ENCODE measurements at places on chromosomes 6 and 20.

- no peak for DNase-seq
These were observed 34.8 kb upstream of the ZFP64 start for GRCh38 chr20:52226370-52226769.

DNA sequence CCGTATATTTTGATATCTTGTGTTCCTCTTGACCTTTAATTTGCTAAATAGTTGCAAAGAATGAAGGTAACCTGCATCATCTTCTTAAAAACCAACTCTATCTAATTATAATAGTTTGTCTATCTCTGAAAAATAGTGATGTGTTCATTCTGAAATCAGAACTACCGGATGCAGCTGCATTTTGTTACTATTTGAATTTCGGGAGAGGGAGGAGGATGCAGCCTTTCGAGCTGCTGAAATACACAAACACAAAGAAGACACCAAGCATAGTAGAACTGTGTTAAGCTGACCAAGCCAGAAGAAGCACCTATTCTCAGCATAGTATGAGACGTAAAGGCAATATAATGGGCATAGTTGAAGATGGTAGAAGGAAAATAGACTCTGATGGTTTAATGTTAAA is 33.1 kb downstream of the PTPN1 start:
- no peak for DNase-seq

DNA sequence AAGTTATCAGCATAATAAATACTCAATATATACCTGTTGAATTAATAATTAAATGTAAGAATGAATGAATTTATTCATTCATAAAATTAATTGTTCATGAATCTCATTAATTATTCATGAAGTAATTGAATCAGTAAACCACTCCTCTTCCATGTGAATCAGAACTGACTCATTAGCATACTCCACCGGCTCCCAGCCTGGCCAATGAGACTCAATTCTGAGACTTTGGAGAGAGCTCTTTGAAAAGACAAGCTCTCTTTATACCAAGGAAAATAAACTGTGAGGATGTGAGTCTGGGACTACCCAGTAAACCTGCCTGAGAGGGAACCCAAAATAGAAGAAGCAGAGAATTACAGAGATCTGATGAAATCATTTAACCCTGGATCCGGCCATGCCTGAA is 8.4 kb upstream of the SLC2A10 start:
- DNase-seq: no peak

DNA sequence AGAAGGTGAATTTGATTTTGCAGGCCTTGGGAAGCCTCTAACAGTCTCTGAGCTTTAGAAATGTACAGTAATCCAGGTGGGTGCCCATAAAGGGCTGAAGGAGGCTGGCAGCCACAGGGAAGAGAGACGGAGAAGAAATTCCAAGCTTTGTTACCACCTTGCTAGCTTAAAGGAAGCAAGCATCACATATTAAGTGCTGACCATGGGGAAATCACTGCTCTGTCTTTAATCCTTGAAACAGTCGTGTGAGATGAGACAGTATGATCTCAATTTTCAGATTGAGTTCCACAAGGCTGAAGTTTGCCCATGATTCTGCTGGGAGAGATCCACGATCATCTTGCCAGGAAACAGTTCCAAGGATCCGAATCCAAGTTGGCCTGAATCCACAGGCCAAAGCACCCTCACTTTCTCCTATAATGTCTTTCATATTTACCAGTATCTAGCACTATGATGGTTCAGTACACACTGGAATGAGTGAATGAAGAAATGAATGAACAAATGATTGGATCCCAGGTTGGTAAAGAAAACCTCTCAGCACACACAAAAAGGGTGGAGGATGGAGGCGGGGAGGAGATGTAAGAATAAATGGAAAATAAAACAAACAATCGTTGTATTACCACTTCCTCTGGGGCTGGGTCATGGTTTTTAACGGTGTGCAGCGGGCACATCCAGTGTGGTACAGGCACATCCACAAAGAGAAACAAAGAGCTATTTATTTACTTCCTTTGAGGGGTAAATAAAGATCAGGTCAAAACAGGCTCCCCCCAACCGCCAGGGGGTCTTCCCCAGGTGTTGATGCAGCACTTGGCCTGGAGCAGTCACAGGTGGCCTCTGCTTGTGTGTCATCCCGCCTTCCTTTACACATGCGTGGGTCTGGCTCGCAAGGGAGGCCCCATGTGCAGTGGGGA is 28.2 kb upstream of the TAF8 start:
- no peak for DNase-seq

- DNase-seq: no peak
These were observed 143.7 kb downstream of the PDE10A start for GRCh38 chr6:165519316-165519715.

DNA sequence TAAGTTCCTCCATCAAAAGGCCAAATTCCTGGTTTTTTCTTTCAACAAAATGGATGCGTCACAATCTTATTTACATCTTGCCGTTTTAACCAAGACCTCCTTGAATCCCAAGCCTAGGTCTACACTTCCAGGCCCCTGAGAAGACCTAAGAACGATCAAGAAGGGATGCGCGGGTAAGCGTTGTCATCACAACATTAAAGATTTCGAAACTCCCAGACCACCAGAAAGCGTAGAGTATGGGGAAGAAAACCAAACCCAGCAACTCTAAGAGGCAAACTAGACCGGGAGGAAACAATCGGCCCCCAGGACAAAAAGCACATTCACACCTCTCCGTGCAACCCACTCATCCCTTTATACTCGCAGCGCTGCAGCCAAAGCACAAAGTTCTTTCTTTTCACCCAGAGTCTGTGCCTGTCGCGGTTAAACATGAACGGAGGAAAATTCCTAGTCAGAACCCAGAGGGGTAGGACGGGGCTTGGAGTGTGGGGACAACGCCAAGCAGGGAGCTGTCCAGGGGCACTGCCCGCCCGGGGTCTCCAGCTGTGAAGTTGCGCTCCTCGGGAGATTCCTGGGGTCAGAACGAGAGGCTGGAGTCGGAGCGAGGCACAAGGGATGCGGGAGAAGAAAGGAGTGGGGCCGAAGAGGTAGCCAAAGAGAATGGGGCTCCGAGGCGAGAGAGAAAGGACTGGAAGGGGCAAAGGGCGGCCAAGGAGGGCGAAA is 725 bp downstream of the OSER1 start:
- DNase-seq: no peak

DNA sequence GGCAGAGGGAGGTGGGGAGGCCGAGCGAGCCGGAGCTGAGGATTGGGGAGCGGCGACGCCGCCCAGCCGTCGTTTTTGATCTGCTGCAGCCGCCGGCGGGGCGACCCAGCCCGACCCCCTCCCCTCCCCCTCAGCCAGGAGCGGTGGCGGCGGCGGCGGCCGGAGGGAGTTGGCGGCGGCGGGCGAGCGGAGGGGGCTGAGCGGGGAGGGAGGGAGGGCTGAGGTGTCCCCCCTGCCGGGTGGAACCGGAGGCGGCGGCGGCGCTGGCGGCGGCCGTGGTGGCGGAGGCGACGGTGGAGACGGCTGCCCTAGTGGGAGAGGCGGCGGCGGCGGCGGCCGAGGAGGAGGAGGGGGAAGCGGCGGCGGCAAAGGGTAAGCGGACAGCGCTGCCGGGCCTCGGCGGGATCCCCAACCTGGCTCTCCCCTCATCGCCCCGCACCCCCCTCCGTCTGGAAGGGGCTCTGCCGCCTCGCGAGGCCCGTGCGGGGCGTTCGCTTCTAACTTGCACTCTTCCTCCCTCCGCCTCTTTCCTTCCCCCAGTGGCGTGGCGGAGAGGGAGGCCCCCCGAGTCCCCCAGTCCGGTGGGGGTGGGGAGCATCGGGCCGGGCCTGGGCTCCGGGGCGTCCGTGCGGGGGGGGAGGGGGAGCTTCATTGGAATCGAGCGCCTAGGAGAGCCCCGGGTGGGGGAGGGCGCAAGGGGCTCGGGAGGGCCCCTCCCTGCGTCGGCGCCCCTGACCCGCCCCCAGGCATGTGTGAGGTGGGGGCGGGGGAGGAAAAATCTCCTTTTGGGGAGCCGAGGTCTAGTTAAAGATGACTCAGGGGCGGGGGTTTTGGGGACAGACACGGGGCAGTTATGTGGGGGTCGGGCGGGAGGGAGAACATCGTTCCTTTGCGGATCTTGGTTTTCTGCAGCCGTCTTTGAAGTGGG is at the start of gene TAB2:
Gene TAB2, plus strand, starts transcription at position 69 of the 928 bp plus-strand sequence. CDS start 52,286 bp downstream, outside the sequence.
- DNase-seq: peak; percentile 68
